Left lobe of liver (tissue), 2 donors: ENCODE measurements at places on chromosomes 11 and 22. TPM values are rescaled to one million over a fixed set of nuclear protein-coding genes. Genes with fewer than 3 reads are reported as not detected.

GRCh38 chr11:95922099-95922498 lies 1.8 kb downstream of the MTMR2 start:
- DNase-seq: no peak

Gene SLC22A12
- not detected for total RNA-seq

- DNase-seq: no peak
Observed at GRCh38 chr11:34480314-34480713, 33.3 kb downstream of the ELF5 start.

DNA sequence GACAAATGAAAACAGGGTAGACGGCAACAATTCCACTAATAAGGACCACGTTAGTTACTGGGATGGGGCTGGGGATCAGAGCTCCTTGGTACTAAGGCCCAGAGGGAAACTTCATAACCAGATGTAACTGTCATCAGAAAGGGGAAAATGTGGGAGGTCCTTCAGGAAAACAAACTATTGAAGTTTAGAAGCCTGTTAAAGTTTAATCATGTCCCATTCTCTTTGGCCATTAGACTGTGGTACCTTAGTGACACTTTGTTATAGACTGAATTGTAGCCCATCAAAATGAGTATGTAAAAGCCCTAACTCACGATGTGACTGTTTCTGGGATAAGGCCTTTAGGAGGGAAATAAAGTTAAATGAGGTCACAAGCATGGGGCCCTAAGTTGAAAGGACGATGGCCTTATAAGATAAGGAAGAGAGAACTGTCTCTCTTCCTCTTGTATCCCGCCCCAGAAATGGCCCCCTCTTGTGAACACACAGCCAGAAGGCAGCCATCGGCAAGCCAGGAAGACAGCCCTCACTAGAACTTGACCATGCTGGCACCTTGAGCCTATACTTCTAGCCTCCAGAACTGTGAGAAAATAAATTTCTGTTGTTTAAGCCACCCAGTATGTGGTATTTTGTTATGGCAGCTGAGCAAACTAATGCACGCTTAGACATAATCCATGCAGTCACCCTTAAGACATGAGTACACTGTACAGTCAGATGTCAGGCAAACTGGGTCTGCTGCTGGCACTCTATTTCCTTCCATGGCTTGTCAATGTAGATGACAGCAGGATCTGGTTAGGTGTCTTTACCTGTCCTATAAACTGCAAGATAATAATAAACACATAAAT lies 26.9 kb upstream of the USP47 start:
- no peak for DNase-seq

Gene SPECC1L
- total RNA-seq: 25.2 TPM

Gene CNTF
- total RNA-seq: 0.50 TPM

DNA sequence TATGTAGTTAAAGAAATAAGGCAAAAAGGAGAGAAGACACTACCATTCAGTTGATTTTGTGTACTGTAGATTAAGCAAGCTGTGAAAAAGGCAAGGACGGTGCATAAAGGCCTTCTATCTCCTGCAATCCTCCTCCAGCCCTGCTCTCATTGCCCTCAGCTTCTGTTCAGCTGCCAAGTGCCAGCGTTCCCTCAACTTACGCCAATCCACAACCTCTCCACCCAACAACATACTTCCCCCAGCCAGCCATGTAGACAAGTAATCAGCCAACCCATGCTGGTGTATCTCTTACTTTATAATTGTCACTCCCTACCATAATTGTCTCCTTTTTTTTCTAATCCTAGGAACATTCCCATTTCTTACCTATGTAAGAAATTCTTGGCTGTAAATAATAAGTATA lies 30.1 kb upstream of the ANO5 start:
- DNase-seq: no peak

DNA sequence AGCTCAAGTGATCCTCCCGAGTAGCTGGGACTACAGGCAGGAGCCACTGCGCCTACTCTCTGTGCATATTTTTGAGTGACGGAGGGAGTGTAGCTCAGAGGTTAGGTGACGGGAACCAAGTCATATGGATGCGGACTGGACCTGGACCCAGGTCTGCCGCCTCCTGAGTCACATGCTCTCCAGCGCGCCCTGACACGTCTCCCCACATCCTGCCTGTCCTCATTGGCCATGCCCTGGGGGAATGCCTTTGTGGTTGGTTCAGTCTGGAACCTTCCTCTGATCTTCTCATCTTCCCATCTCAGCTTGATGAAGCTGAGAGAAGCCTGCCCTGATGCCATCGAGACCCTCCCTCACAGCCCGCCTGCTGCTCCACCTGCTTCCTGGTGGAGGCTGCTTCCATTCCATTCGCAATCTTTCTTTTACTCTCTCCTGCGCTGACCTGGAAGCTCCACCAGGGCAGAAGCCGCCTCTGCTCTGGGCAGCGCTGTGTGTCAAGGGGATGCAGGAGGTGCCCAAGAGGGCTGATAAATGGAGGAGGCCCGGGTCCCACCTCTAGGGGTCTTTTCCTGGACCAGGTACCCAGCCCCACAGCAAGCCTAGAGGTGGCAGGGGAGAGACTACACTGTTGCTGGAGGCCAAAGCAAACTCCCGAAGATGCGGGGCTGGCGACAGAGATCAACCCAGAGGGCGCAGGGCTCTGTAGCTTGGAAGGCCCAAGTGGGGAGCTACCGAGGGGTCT lies 13.9 kb upstream of the BAIAP2L2 start:
- DNase-seq: no peak

- no peak for DNase-seq
Observed at GRCh38 chr11:36273110-36273509, 16.1 kb downstream of the COMMD9 start.

DNA sequence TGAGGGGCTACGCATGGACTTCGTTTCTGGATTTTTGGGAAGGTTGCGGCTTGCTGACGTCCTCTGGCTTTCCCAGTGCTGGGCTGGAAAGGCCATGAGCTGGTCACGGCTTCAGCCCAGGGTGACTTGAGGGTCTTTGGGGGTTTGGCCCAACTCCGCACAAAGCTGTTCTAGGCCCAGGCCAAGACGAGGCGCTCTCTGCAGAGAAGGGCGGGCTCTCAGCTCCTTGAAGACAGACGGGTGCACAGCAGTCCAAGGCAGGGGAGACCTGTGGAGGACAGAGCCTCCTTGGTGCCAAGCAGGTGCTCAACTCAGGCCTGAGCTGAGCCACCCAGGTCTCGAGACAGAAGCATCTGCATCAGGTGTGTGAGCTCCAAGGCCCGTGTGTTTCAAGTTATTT lies 1003.7 kb downstream of the BRD1 start:
- DNase-seq: no peak

- no peak for DNase-seq
Observed at GRCh38 chr11:30984827-30985226, 384.7 kb downstream of the DCDC1 start.

Gene OR52A1
- not detected for total RNA-seq

Gene NXPE1
- not detected for total RNA-seq
